ENCODE measurements at places on chromosomes 1 and 21. TPM values are rescaled to one million over a fixed set of nuclear protein-coding genes. Genes with fewer than 3 reads are reported as not detected.

The C1QA gene
- total RNA-seq, result 37.3 TPM

- no peak overlapping the region for H3K4me3 ChIP-seq
- no peaks in the 10 kb centered on the region for H3K36me3 ChIP-seq
- H3K27ac ChIP-seq, result no peak overlapping the region
- no peaks in the 10 kb centered on the region for H3K27me3 ChIP-seq
Measured at GRCh38 chr1:46757247-46757955, 38.5 kb upstream of the EFCAB14 start.

GRCh38 chr1:109919303-109919702, 8.7 kb downstream of the CSF1 start:
- no peaks in the 10 kb centered on the region for H3K27me3 ChIP-seq
- no peak overlapping the region for H3K4me3 ChIP-seq
- DNase-seq, result no peak
- H3K4me1 ChIP-seq, result no peaks in the 10 kb centered on the region
- no peak overlapping the region for H3K27ac ChIP-seq

DNA sequence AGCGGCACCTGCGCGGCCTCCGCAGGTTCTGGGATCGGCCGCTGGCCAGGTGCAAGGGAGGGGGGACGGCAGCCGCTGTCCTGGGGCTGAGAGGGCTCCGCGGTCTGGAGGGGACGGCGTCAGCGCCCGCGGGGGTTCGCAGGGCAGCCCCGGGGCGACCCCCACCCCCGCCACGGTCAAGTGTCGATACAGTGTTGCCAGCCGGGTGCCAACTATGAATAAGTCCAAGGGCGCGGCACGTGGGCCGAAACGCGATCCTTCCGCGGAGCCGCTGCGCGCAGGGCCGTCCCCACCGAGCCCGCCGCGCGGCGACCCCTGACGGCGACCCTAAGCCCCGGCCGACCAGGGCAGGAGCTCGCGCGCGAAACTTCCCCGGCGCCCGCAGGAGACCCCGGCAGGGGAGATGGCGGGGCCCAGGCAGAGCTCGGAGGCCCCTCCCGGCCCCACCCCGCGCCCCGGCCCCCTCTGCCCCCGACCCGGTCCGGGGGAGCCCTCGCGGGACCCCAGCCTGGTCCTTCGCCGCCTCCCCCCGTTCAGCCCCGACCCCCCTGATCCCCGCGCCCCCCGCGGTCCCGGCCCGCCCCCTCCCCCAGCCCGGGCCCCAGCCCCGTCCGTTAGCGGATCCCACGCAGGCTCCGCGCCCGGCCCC, 586 bp upstream of the AGPAT3 start:
- no peaks in the 10 kb centered on the region for H3K27me3 ChIP-seq
- peak overlapping the region; percentile 91 for H3K27ac ChIP-seq
- H3K4me1 ChIP-seq, result peaks cover 29% of the 10 kb centered on the region
- peak overlapping the region; percentile 68 for H3K4me3 ChIP-seq

DNA sequence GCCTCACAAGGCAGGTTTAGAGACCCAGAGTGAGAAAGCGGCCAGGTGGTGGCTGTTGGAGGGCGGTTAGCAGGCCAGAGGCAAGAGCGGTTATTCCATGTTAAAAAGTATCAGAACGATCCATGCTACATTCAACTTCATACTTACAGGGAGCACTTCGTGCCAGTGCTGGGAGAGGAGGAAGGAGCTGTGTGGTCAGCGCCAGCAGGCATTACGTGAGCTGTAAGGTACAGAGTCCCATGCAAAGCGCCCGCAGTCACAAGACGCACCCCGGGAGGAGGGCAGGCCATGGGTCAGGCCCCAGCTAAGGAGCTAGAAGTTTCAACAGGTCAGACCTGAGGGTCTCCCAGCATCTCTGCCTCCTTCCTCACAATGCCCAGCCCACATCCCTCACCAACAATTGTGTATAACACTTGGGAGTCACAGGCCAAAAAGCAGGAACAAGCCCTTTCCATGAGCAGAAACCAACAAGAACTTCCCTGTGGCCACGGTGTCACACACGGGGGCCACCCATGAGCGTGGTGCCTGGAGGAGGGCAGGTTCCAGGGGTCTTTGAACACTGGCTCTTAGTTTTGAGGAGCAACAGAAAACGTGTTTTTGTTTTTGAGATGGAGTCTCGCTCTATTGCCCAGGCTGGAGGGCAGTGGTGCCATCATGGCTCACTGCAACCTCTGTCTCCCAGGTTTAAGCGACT, 21.8 kb upstream of the GPR153 start:
- no peak overlapping the region for H3K4me3 ChIP-seq
- DNase-seq, result no peak
- no peaks in the 10 kb centered on the region for H3K27me3 ChIP-seq

DNA sequence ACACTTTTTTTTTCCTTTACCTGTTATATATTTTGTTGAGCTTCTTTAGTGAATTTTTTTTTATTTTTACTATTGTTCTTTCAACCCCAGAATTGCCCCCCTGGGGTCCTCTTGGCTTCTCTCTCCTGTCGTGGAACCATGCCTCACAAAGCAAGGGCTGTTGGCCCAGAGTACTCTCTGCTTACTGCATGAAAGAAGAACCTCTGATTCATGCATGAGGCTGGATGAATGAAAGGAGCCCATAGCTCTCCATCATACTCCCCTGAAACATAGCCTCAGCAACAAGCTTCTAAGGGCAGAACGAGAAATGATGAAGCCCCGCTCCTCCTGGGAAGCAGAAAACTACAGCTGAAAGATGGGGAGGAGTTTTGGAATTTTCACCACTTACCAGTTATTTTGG, 1441.0 kb downstream of the BRINP3 start:
- H3K36me3 ChIP-seq, result no peaks in the 10 kb centered on the region
- no peaks in the 10 kb centered on the region for H3K4me1 ChIP-seq
- no peak overlapping the region for H3K4me3 ChIP-seq
- H3K27ac ChIP-seq, result no peak overlapping the region
- no peak for DNase-seq

DNA sequence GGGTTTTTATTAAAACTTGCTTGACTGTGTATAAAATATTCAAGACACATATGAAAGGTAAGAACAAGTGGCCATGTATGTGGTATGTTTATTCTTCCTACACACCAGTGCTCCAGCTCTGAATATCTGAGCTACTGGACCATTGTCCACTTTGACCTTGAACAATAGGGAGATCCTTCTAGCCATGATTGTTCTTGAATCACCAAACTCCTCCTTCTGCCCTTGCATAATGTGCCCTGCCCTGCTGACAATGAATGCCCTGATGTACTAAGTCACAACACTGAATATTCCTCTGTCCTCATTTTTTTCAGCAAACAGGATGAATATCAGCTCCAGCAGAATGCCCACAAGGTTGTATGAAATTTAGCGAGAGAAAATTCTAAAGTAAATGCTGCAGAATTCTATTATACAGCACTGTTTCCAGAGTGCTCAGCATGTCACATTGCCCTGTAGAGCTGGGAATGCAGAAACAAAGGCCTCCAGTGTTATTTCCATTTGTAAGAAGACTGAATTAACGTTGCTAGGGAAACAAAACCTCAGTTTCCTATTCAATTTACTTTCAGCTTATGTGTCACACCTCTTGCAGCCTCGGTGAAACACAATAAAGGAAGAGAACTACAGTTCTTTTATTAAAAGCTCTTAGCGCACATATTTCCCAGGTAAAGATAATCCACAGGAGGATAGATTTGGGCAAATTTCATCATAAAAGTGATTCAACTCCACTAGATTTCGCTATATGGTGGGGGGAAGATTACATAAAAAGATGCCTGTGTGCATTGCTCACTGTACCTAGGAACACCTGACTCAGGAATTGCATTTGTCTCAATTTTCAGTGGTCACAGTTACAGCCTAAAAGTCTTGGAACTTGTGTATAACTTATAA, 187.4 kb upstream of the ATP1B1 start:
- DNase-seq, result no peak
- peaks cover 16% of the 10 kb centered on the region for H3K4me1 ChIP-seq
- no peak overlapping the region for H3K4me3 ChIP-seq
- no peaks in the 10 kb centered on the region for H3K27me3 ChIP-seq
- no peaks in the 10 kb centered on the region for H3K36me3 ChIP-seq

The FOXD3 gene
- 0.52 TPM for total RNA-seq

DNA sequence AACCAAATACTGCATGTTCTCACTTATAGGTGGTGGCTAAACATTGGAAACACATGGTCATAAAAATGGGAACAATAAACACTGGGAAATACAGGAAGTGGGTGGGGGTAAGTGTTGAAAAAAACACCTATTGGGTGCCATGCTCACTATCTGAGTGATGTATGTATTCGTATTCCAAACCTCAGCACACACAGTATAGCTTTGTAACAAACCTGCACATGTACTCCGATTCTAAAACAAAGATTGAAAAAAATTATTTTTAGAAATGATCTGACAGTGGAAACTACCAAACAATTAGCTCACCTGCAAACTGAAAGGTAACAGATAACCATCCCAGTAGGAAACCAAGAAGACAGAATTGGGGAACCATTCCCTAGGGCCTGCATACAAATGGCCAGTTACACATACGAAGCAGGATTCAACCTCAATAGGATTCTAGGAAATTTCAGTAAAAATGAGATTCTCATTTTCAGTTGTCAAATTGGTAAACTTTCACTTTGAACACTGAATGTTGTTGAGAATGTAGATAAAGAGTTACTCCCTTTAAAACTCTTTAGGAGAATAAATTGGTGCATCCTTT, 88.1 kb upstream of the LRRC8D start:
- no peak overlapping the region for H3K4me3 ChIP-seq
- DNase-seq, result no peak
- H3K36me3 ChIP-seq, result no peaks in the 10 kb centered on the region

The ADAM15 gene
- total RNA-seq, result 63.0 TPM

- H3K36me3 ChIP-seq, result no peaks in the 10 kb centered on the region
- DNase-seq, result no peak
- H3K27me3 ChIP-seq, result no peaks in the 10 kb centered on the region
- H3K27ac ChIP-seq, result no peak overlapping the region
- no peak overlapping the region for H3K4me3 ChIP-seq
Measured at GRCh38 chr1:184462155-184462554, 75.3 kb downstream of the C1orf21 start.

GRCh38 chr1:205435578-205436573, 14.0 kb upstream of the LEMD1 start:
- peaks cover 43% of the 10 kb centered on the region for H3K4me1 ChIP-seq
- H3K27ac ChIP-seq, result no peak overlapping the region
- no peak overlapping the region for H3K4me3 ChIP-seq
- no peak for DNase-seq

The KIRREL1 gene
- total RNA-seq, result 6.5 TPM

GRCh38 chr1:106223213-106223612, 833.3 kb upstream of the PRMT6 start:
- DNase-seq, result no peak
- H3K36me3 ChIP-seq, result no peaks in the 10 kb centered on the region
- no peak overlapping the region for H3K27ac ChIP-seq
- H3K27me3 ChIP-seq, result no peaks in the 10 kb centered on the region
- H3K4me1 ChIP-seq, result no peaks in the 10 kb centered on the region

The ICOSLG gene
- total RNA-seq, result 2.7 TPM

The KIF17 gene
- total RNA-seq, result 1.9 TPM

GRCh38 chr1:175472464-175472863, 270.9 kb downstream of the TNR start:
- no peak overlapping the region for H3K27ac ChIP-seq
- H3K4me3 ChIP-seq, result no peak overlapping the region
- no peaks in the 10 kb centered on the region for H3K27me3 ChIP-seq
- DNase-seq, result no peak
- H3K36me3 ChIP-seq, result no peaks in the 10 kb centered on the region

GRCh38 chr1:204296431-204296988, 63.2 kb downstream of the PLEKHA6 start:
- H3K27me3 ChIP-seq, result no peaks in the 10 kb centered on the region
- DNase-seq, result peak; percentile 39
- peak overlapping the region; percentile 35 for H3K27ac ChIP-seq
- H3K4me1 ChIP-seq, result no peaks in the 10 kb centered on the region
- no peak overlapping the region for H3K4me3 ChIP-seq

DNA sequence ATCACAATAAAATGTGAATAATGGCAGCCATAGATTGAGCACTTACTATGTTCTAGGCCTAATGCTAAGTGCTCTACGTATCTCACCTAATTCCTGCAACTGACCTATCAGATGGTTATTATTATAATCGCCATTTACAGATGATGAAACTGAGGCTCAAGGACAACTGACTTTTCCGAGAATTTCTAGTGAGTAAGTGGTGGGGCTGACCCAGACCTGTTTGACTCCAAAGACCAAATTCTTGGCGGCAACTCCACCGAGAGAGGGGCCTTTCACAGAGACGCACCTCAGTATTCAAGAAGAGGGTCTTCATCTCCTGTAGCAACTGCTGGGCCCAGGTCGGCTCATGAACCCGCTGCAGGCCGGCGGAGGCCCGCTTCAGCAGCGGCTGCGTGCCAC, 573 bp downstream of the TMEM234 start:
- peak overlapping the region; percentile 78 for H3K4me3 ChIP-seq
- H3K36me3 ChIP-seq, result peaks cover 47% of the 10 kb centered on the region
- peaks cover 29% of the 10 kb centered on the region for H3K4me1 ChIP-seq
- no peak for DNase-seq
- H3K27me3 ChIP-seq, result no peaks in the 10 kb centered on the region

The TP73 gene
- 0.19 TPM for total RNA-seq

The STK40 gene
- total RNA-seq, result 77.1 TPM

- H3K27me3 ChIP-seq, result no peaks in the 10 kb centered on the region
- H3K4me1 ChIP-seq, result peaks cover 6% of the 10 kb centered on the region
- DNase-seq, result no peak
Measured at GRCh38 chr1:183230413-183230812, 44.3 kb downstream of the LAMC2 start.

The STIL gene
- 0.52 TPM for total RNA-seq

DNA sequence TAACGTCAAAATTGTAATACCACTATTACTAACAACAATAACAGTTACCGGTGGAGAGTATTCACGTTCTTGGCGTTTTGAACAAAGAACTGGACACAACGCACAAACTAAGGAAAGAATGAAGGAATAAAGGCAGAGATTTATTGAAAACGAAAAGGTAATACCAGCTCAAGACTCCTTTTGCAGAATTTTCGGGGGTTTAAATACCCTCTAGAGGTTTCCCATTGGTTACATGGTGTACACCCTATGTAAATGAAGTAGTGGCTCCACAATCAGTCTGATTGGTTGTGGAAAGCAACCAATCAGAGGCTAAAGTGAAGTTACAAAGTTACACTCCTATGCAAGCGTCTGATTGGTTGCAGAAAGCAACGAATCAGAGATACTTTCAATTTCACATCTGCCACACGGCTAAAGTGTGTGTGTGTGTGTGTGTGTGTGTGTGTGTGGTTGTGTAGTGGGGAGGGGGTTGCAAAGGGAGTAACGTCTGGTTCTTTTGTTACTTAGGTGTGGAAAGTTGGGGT, 1.1 kb upstream of the GTF2B start:
- peaks cover 18% of the 10 kb centered on the region for H3K4me1 ChIP-seq
- DNase-seq, result no peak
- no peak overlapping the region for H3K4me3 ChIP-seq
- H3K27ac ChIP-seq, result no peak overlapping the region

Measured in heart left ventricle (tissue), 16 donors.